Fibroblast of skin of abdomen (primary cell): ENCODE measurements at places on chromosomes 5 and 9.

DNA sequence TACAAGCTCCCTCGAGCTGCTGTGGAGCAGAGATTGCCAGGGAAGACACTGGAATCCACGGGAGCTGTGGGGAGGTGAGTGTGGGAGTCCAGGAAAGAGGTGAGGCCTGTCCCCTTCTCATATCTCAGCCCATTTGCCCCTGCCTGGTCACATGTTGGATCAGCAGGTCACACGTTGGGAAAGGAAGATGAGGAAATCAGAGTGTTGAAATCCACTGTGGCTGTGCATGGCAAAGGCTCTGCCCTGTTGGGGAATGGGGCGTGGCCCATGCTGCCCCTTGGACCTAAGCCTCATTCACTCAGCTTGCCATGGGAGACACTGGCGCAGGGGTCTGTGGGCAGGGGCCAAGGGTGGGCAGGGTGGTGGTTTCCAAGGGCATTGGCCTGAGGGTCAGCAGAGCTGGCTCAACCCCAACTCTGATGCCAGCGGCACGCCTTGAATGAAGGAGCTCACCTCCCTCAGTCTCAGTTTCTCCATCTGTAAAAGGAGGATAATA is 85.4 kb upstream of the CPEB4 start:
- DNase-seq: no peak

- DNase-seq: no peak
Observed at GRCh38 chr9:36037549-36038122, 923 bp downstream of the RECK start.

DNA sequence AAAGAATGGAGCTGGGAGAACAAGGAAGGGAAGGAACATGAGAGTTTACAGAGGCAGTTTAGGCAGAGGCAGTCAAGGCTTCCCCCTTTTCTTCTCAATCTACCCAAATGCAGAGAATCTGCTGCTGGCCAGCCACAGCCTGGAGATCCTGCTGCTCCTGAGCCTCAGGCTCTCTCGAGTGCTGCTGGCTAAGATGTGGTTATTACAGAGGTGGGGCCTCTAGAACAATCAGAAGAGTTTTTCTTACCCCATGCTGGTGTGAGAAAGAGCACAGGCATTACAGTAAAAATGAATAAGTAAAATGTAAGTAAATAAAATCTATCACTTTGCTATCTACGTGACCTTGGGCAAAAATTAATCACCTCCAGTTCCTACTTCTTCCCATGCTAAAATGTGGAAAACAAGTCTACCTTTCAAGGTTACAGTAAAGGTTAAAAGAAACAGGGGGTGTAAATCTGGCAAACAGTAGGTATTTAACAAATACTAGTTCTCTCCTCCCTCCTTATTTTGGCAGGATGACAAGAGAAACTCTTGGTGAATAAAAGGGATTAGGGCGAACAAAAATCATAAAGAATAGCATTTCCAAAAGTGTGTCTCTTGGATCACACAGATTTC is 31.1 kb downstream of the FBXW11 start:
- peak; percentile 29 for DNase-seq

DNA sequence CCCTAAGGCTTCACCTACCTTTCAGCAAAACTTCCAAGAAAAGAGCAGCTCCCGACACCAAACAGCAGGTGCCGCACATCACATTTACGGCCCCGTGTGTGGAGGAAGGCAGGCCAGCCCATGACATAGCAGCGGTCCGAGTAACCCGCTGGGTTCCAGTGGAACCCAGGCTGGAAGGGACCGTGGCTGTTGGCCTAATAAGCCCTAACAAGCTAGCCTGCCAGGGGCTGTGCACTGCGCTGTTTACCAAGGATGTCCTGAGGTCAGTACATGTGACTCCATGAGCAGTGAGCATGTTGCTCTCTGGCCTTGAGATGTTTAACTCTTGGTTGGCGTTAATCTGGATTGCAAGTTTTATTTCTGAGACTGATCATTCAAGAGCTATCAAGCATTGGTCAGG is 131.5 kb downstream of the FSTL4 start:
- no peak for DNase-seq

GRCh38 chr5:6535594-6535993 is 86.9 kb downstream of the UBE2QL1 start:
- DNase-seq: no peak

GRCh38 chr9:20358207-20358606 is 264.1 kb downstream of the MLLT3 start:
- DNase-seq: peak; percentile 43

- DNase-seq: peak; percentile 49
Observed at GRCh38 chr5:73274881-73275663, 102.1 kb downstream of the TMEM174 start.

DNA sequence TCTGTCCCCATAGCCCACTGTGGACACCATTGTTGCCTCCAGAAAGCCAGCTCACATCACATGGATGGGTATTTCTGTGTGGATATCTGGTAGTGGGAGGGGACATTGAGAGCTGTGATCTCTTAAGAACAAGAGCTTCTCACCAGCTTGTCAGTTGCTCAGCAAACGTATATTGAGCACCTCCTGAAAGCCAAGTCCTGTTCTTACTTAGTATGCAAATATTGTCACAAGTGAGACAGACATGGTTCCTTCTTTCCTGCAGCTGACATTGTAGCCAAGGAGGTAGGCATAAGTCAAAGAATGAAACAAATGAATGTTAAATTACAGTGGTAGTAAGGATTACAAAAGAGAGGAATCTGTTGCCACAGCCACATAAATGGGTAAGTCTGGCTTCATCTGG is 3.8 kb downstream of the TCOF1 start:
- no peak for DNase-seq

DNA sequence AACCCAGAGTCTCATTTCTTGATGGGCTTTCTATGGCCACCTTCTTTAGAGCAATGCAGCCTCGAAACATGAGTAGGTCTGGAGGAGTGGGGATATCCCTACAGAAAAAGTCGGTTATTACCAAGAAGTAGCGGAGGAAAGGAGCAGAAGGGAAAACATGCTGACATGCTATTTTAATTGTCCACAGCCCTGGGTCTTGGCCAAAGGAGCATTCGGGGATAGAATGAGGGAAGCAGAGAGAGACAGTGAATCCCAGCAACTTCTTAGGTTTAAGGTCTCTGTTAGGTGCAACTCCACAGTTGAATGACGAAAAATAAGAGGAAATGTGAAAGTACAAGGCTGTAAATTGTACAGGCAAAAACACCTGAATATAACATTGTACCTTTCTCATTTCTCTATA is 506.7 kb upstream of the CDH18 start:
- no peak for DNase-seq

- DNase-seq: peak; percentile 78
Observed at GRCh38 chr9:13705918-13706317, 426.4 kb upstream of the MPDZ start.

DNA sequence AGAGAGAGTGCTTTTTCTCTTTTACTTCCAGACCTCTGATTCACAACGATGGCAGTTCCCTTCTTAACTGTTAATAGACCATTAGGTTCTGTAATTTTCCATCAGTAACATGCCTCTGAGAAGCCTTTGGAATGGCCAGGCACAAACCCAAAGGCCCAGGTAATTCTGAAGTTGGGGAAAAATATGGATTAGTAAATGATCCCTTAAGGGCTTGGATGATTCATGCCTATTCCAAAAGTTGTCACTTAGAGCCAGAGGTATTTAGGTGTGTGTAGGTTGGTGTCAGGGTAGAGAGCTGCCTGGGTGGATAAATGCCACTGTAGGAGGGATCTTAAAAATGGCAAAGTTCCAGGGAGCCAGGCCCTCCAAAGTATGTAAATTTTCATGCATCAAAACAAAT is 228.8 kb downstream of the PLK2 start:
- no peak for DNase-seq

DNA sequence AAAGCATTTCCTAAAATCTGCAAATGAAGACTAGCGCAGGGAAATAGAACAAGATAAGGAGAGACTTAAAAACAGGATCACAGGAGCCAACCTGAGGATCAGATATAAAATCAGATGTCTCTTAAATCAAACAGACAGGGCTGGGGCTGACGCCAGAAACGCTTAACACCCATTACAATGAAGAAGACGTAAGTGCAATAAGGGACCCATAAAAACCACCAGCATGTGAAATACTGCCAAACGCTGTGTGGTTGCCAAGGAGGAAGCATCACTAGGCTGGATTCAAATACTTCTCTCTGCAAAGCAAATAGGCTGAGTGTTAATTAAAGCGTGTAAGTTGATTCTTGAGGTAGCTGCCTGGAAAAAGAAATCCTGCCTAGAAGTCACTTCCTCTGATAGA is 74.4 kb upstream of the ATP10B start:
- DNase-seq: peak; percentile 2

- DNase-seq: no peak
Observed at GRCh38 chr5:173178369-173178910, 34.1 kb downstream of the BNIP1 start.

GRCh38 chr5:33166522-33166921 is 274.2 kb upstream of the TARS1 start:
- no peak for DNase-seq

DNA sequence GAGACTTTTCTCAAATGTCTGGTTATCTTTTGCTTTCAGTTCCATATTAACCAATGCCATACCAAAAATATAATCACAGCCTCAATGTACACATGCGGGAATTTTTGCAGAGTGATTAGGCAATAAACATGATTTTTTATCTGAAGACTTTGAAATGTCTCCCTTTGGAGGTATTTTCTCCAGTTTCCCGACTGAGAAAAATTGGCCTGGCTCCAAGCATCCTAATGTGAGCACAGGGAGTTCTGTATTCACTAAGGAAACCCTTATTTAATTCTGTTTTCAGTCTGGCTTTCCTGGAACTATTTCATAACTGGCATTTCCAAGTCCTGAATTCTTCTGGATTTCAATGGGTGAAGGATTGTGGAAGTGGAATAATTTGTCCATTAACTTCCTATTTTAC is 8.5 kb downstream of the HCN1 start:
- no peak for DNase-seq

GRCh38 chr5:1329111-1329579 is 15.8 kb downstream of the CLPTM1L start:
- no peak for DNase-seq

DNA sequence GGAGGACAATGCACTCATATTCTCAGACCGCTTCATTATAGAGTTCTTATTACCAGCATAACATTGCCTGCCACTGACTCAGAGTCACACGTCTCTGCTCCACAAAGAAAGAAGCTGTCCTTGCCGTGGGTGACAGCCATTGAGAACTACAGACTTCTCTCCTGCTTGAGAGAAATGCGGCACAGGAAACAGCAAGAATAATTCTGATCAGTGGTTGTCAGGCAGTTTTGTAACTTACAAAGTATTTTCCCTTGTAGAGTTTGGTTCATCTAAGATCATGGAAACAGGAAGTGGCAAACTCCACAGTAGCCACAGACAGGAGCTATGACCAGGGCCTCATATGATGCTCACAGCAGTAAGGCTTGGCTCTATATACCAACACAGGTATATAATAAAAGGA is 47.0 kb downstream of the KCNV2 start:
- DNase-seq: peak; percentile 8

- no peak for DNase-seq
Observed at GRCh38 chr9:129868872-129869486, 33.7 kb downstream of the USP20 start.

DNA sequence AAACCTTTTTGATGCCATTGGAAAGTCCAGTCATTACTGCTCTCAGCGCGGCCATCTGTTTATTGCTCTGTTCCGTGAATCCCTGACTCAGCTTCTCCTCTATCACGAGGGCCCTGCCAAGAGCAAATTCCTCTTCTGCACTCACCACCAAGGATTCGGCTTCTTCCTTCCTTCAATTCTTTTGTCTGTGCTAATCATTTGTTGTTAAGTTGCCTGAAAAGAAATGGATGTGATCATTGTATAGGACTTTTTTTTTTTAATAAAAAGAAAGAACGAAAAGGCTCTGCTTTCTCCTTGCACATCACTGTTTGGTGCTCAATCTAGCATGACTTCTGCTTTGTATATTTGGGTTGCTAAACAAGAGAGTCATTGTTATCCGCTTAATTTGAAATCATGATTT is 128.7 kb upstream of the PIK3R1 start:
- DNase-seq: peak; percentile 86

DNA sequence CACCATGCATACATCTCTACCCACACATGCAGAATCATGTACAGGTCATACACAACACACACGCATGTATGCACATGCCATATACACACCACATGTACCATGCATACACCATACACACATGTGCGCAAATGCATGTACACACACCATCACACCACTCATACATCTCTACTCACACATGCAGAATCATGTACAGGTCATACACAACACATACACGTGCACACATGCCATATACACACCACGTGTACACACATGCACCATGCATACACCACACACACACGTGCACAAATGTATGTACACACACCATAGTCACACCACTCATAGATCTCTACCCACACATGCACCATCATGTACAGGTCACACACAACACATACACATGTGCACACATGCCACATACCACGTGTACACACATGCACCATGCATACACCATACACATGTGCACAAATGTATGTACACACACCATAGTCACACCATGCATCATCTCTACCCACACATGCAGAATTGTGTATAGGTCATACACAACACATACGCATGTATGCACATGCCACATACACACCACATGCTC is 14.0 kb downstream of the GRIN1 start:
- no peak for DNase-seq

- peak; percentile 77 for DNase-seq
Observed at GRCh38 chr9:96686638-96687335, 31.7 kb upstream of the PRXL2C start.

GRCh38 chr9:119304555-119304954 is 64.7 kb downstream of the BRINP1 start:
- no peak for DNase-seq

DNA sequence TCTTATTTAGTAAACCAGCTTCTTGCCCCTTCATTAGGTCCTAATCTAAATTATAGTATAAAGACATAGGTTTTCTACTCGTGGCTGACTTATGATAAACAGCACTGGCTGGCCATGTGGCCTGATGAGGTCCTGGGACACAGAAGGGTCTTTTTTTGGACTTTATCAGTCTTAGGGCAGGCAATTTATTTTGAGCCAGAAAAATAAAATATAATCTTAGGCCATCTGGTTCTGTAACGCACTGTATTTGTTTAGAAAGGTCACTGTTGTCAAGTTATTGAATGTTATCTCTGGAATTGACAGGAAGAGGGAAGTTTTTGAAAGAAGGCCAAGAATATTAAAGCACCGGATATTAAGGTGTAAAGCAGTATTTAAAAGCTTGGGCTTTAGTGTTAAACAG is 53.9 kb downstream of the RFX3 start:
- no peak for DNase-seq

GRCh38 chr9:131747352-131747751 is 7.5 kb upstream of the RAPGEF1 start:
- peak; percentile 42 for DNase-seq
